ENCODE measurements at places on chromosomes 13 and 19.

DNA sequence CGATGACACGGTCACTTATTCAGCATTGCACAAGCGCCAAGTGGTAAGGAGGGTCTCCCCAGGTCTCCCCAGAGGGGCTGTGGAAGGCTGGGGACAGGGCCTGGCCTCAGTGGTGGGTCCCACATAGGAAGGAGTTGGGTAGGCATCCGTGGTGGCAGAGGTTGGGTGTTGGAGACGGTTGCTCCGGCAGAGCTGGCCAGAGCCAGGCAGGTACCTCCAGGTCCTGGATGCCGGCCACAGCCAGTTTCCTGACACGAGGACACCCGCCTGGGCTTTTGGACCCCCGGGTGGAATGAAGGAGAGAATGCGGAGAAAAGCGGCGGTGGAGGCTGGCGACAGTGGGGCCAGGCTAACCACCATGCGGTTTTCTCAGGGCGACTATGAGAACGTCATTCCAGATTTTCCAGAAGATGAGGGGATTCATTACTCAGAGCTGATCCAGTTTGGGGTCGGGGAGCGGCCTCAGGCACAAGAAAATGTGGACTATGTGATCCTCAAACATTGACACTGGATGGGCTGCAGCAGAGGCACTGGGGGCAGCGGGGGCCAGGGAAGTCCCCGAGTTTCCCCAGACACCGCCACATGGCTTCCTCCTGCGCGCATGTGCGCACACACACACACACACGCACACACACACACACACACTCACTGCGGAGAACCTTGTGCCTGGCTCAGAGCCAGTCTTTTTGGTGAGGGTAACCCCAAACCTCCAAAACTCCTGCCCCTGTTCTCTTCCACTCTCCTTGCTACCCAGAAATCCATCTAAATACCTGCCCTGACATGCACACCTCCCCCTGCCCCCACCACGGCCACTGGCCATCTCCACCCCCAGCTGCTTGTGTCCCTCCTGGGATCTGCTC is 1.3 kb upstream of the FFAR1 start:
- DNase-seq, result no peak

DNA sequence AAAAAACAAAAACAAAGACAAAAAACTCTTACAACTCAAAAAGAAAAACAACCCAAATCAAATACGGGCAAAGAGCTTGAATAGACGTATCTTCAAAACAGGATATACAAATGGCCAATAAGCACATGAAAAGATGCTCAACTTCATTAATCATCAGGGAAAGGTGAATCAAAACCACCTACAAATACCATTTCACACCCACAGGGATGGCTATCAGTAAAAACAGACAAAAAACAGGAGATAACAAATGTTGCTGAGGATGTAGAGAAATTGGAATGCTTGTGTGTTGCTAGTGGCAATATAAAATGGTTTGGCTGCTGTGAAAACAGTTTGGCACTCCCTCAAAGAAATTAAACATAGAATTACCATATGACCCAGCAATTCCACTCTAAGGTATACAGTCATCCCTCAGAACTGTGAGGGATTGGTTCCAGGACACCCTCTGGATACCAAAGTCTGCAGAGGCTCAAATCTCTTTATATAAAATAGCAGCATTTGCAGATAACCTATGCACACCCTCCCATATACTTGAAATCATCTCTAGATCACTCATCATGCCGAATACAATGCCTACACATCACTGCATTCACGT is 29.7 kb downstream of the MLLT1 start:
- no peak for DNase-seq

- peak; percentile 99 for DNase-seq
These were observed 449 bp upstream of the AKT2 start for GRCh38 chr19:40285353-40286234.

DNA sequence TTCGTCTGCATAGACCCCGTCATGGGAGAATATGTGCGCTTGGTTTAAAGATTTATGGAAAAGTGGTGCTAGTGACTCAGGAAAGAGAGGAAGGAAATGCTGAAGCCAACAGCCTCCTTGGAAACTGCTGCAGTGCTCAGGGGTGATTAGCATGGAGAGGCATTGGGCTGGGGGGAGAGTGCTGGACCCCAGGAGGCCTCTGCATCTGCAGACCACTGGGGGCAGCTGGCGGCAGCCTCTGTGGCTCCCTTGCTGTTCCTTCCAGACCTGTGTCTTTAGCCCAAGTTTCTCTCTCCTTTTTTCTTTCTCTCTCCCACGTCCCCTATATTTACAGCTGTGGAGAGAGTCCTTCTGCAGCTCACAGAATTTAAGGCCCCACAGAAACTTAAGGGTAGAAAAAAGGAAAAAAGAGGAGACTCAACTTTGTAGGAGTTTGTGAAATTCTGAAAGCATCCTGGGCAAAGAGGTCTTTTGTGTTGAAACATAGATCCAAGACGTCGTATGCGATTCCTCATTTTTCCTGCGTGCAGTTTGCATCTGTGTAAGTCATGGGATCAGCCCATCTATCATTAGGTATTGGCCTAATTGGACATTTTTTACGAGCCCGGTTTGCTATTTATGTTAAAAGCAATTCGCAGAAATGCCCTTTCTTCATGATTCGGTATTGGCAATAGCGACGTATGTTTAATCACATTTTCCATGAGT is 116.2 kb upstream of the ZNF536 start:
- no peak for DNase-seq

- no peak for DNase-seq
These were observed 3.7 kb upstream of the CSNK1A1L start for GRCh38 chr13:37109051-37109678.

DNA sequence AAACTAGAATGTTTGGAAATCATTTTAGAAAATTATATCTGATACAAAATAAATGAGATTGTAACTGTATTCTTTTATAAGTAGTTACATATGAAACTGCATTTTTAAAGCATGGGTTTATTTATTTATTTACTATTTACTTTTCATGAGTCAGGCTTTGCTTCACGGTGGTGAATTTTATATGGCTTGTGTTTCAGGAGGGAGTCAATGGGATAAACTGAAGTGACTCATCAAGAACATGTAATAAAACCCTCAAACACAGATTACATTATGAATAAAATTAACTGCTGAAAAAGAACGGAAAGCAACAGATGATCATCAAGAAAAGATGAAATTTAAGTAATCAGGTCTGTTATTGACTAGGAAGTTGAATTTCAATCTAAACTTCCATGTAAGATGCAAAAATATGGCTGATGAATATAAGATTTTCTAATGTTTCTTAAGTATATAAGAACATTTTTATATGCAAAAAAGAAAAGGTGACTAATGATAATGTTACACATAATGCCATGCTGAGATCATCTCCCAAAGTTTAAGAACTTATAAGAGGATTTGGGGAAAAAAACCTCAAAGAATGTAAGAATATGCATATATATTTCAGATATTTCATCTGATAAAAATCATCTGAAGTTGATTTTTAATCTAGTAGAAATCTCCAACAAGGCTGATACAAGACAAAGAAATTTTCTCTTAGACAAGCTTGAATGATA is 383.6 kb downstream of the SLITRK1 start:
- DNase-seq, result no peak

- DNase-seq, result no peak
These were observed 8.3 kb upstream of the MZF1 start for GRCh38 chr19:58581227-58582141.

DNA sequence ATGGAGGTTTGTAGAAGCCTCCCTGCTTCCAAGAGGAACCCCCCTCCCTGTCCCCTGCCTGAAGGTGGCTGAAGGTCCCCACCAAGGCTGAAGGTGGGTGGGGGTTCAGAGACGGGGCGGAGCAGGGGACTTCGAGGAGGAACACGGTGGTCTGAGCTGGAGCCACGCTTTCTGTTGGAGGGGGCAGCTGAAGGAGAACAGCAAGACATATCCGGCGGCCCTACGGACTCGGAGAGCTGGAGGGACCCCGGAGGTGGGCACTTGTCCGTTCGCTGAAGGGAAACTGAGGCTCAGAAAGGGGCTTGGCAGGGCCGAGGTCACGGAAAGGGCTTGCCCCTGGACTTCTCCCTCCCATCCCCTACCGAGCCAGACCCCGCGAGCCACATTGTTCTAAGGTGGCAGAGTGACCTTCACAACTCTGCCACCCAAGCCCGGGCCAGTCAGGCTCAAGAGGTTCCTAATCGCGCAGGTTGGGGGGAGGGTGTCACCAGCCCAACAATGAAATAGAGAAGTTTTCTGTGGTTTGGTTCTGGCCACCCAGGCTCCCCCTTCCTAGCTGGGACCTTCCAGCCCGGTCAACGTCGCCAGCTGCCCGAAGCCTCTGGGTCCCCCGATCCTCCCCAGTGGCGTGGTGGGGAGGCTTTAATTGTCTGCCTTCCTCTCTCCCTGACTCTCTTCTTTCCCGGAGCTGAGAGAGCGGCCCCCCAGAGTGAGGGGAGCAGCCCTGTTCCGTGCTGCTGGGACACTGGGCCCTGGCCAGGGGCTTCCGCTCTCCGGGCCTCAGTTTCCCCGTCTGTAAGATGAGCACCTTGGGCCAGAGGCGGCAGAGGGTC is 15.5 kb upstream of the KCNN1 start:
- no peak for DNase-seq

DNA sequence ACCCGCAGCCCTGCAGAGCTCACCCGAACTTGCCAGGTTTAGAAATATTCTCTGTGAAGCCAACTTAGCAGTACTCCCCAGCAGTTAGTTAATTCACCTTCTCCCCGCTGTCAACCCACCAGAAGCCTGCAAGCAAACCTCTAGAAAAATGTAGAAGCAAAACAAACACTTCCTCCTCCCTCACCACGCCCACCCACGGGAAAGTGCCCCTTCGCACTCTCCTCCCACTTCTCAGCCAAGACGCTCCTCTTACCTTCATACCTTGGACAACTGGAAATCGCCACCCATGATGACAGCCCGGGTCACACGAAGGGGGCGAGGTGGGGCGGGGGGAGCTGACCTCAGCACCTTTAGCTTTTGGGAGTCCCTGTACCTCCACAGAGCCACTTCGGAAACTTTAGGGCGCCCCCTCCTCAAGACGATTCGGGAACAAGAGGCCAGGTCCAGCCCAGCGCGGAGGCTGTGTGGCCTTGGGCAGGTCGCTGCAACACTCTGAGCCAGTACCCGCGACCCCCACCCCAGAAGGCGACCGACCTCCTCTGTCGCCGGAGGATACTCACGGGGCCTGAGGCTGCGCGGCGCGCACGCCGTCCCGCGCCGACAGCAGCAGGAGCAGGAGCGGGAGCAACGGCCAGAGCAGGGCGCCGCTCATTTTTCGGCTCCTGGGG is 485 bp downstream of the CPAMD8 start:
- no peak for DNase-seq

DNA sequence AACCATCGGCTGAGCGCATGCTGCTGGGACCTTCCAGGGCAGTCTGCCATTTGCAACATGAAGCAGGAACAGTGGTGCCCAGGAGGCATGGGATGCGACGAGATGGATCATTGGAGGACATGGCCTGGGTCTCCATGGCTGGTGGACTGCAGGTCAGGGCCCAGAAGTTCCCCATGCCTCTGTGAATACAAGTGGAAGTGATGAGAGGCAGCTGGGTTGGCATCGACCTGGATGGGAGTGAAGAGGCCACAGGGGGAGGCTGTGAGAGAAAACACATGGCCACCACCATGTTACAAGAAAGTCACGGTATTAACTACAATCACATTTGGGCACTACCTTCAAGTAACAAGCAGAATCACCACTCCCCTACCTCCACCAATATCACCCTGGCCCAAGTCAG is 262.0 kb downstream of the FOXO1 start:
- DNase-seq, result no peak

GRCh38 chr19:45615795-45616703 is 14.0 kb upstream of the GPR4 start:
- DNase-seq, result peak; percentile 72

DNA sequence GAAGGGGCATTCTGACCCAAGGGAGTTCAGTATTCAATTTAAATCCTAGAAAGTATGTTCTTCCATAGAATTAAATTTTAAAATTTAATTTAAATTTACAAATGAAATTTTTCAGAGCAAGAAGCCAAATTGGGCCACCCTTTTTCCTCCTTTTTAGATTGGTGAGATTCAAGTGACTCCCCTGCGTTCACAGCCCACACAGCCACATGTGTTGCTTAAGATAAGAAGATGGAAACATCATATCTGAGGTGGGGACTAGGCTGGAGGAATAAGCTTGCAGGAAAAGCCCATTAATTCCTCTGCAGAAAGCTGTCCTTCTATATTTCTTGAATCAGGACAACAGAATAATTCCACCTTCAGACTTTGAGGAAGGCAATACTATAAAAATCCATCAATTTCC is 392.7 kb upstream of the ZNF507 start:
- DNase-seq, result no peak

DNA sequence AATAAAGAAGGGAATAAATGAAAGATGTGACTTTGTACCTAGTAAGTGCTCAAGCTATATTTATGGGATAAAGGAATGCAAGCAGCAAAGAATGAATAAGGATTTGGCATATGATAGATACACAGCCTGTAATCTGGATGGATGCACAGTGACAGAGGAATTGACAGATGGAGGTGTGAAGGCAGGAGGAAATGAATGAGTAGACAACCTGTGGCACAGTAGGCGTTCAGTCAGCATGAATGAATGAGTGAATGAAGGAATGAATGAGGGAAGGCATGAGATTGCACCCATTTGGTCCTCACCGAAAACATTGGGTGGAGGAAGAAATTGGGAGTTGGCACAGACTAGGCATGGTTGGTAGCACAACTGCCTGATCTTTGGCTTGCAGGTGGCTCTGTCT is 4.8 kb upstream of the PSMD8 start:
- DNase-seq, result no peak

DNA sequence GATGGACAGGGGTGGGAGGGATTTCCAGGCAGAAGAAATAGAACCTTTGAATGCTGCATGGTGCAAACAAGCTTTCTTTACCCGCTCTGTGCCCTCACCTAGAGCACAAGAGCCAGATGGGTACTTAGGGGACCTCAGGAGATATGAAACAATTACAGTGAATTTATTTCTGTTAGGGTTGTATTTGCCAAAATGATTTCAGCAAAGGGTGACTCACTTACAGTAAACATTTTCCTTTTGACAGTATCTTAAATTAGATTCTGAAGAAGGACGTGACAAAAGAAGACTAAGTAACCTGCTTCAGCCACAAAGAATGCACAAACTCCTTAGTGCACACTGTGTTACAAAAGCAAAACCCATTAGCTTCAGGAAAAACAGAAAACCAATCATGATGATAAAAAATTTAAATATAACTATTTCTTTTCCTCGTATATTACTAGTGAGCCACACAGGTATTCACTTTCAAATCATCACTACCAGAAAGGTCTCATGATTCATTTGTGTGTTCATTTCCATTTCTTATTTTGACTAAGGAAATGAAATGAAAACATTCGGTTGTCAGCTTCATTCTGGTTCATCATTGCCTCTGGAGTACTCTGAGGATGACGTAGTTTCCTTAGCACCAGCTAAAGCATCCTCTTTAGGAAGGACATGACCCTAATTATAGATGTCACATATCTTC is 158.8 kb downstream of the NHLRC3 start:
- DNase-seq, result no peak

GRCh38 chr19:45641274-45642105 is 2.3 kb upstream of the EML2 start:
- DNase-seq, result no peak

- no peak for DNase-seq
These were observed 690 bp upstream of the ARRDC2 start for GRCh38 chr19:18007044-18007916.

- DNase-seq, result no peak
These were observed 10.8 kb downstream of the WASF3 start for GRCh38 chr13:26568132-26568815.

Measured in thymus (tissue), 14 donors.